Lung (tissue), 17 donors: ENCODE measurements at places on chromosomes 11 and 22.

DNA sequence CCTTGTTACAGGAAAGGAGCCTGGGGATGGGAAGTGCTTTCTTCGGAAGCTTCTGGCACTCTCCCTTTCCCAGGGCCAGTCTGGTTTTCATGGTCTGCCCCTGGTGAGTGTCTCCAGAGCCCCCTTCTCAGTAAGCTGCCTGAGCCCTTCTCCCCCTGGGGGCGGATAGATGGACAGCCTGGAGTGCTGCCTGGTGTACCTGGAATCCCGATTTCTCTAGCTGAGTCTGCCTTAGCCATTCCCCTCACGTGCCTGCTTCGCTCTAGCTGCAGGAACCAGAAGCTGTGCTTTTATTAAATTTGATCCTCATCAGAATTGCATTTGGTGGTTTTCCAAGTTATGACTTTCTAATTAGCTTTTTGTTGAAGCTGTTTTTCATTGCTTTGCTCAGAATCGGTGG lies 152.9 kb upstream of the NAV2 start:
- no peak for DNase-seq

DNA sequence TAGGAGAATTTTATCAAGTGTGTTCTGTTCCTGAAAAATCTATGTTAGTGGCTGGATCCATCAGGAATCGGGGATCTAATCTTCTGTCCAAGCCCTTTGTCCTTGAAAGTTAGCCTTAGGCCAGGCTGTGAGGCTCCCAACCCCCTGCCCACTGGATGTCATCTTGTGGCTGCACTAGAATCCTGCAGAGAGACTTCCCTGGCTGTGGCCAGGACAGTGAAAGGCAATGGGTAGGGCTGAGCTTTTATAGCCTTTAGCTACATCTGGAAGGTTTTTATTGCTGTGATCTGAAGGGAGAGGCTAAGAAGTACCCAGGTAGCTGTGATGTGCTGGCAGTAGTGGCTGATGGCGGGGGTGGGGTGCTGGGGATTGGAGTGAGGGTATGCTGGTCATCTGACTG lies 2.1 kb downstream of the OAF start:
- DNase-seq: no peak

DNA sequence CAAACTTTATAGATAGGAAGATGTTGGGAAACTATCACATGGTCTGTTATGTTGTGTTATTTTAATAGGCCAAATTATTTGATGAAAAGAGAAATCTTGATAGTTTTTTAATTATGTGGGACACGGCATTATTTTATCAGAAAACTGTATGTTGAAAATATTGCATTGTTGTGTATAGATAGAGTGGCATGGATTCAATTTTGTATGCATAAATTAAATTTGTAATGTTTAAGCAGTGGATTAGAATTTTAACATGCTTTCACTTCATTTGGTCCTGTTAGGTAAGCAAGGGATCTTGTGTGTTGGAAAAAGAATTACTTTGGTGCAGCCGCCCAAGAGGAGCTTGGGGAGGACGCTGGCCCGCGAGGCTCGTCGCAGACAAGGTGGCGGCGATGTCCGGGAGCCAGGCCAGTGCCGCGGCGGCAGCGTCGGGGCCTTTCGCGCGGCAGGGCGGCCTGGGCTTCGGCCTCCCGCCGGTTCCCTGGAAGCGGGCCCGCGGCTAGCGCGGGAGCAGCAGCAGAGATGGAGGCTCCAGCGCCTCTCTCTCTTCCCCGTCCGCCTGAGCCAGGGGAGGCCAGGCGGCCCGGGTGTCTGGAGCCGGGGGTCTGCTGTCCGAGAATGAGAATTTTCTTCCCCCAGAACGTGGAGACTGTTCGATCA lies 82.7 kb downstream of the GGT1 start:
- peak; percentile 59 for DNase-seq

- no peak for DNase-seq
These were observed 2.8 kb downstream of the CRYAB start for GRCh38 chr11:111908639-111909305.

DNA sequence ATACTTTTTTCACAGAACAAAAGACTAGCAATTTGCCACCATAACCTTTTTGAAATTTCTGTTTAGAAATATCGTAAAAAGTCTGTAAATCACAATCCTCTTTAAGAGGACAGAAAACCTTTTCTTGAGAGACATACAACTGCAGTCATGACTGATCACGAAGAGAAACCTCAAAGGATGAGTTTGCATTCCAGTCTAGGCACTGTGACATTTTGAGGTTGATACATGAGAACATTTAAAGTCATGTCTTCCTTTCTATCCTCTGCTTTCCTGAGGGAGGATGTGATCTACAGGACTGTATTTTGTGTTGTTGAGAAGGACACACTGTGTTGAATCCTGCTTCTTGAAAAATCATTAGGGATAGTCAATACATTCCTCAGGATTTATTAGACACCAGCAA lies 476.7 kb upstream of the CCDC179 start:
- no peak for DNase-seq

- no peak for DNase-seq
These were observed 121.5 kb downstream of the MSANTD4 start for GRCh38 chr11:105900515-105901035.

- DNase-seq: peak; percentile 13
These were observed 140.5 kb downstream of the FCHSD2 start for GRCh38 chr11:73001615-73002014.

GRCh38 chr11:64879244-64879900 lies 951 bp upstream of the EHD1 start:
- no peak for DNase-seq

GRCh38 chr11:130052567-130052966 lies 17.1 kb upstream of the APLP2 start:
- no peak for DNase-seq

- no peak for DNase-seq
These were observed 24.4 kb upstream of the SMIM35 start for GRCh38 chr11:118111019-118111743.

- DNase-seq: peak; percentile 91
These were observed 723 bp upstream of the CD82 start for GRCh38 chr11:44564670-44565210.
